ENCODE measurements at places on chromosomes 7 and 10. TPM values are rescaled to one million over a fixed set of nuclear protein-coding genes. Genes with fewer than 3 reads are reported as not detected.

NKX1-2 gene
- not detected for polyA plus RNA-seq

TMEM176A gene
- 6.8 TPM for polyA plus RNA-seq

TWNK gene
- polyA plus RNA-seq: 10.2 TPM

NPFFR1 gene
- polyA plus RNA-seq: 0.66 TPM

ACHE gene
- polyA plus RNA-seq: 2.8 TPM

CUZD1 gene
- 2.2 TPM for polyA plus RNA-seq

INMT gene
- 15.1 TPM for polyA plus RNA-seq

LRRN3 gene
- polyA plus RNA-seq: 57.9 TPM

SNCG gene
- polyA plus RNA-seq: 4.3 TPM

- peak; percentile 72 for DNase-seq
These were observed 128.4 kb downstream of the RGS10 start for GRCh38 chr10:119414081-119414611.

GRCh38 chr7:112485766-112486165 is 5.0 kb downstream of the LSMEM1 start:
- peak; percentile 27 for DNase-seq

GRCh38 chr7:88111140-88111743 is 108.6 kb downstream of the SRI start:
- peak; percentile 57 for DNase-seq

- no peak for DNase-seq
These were observed 163.6 kb downstream of the PTPRN2 start for GRCh38 chr7:158424011-158424410.

DNA sequence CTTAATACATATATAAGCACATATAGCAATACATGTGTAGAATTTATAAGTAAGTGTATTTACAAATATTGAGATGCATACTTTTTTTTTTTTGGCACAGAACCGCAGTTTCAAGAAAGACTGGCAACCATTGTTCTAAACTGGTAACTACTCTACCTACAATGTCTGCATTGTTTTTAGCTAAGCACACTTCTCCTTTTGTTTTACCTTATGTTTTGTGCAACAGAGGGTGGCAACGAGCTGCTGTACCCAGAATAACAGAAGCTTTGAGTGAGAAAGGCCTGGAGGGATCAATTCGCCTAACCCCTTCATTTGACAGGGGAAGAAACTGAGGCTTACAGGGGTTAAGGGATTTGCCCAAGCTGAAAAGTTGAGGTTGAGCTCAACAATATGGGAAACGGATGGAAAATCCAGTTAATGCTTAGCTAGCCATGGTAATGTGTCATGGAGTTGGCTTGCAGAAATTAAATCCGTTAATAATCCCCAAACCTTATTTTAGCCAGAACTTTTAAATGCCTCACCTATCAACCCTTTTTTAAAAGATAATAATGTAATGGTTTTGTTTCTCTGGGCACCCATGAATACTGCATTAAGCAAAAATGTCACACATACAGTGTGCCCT is 25.5 kb downstream of the FZD1 start:
- DNase-seq: no peak

GRCh38 chr7:148867596-148868377 is 16.3 kb downstream of the EZH2 start:
- no peak for DNase-seq

DNA sequence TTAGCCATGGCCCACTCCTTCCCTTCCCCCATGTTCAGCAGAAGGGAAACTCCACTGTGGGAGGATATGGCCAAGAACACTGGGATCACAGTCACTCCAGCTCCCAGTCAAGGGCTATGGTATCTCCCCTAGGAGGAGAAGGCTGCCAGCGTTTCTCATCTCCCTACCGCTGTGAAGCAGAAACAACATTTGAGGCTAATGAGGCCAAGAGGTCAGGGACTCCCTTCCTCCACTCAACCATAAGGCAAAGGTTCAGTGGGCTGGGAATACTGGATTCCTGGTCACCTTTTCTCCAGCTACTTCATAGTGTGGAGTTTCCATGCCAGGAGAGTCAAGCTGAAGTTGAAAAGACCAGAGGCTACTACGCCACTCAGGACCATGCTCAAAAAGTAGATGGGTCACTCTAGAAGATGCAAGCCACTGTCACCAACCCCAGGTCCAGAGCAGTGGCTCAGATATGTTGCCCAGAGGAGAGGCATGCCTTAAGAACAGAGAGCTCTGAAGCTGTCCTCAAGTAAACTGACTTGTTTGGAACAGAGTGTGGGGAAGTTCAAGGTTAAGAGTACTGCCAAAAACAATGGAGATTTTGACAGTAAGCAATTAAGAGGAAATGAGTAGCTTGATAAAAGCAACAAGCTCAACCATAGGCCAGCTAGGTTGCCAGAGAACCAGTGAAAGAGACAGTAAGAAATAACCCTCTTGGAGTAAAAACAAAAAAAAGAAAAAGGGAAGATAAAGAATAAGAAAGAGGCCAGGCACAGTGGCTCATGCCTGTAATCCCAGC is 3.8 kb upstream of the TMEM140 start:
- DNase-seq: no peak

- no peak for DNase-seq
These were observed 66.3 kb downstream of the GLI3 start for GRCh38 chr7:42170724-42171123.

GRCh38 chr10:13990392-13990805 is 340.3 kb downstream of the FRMD4A start:
- peak; percentile 42 for DNase-seq

DNA sequence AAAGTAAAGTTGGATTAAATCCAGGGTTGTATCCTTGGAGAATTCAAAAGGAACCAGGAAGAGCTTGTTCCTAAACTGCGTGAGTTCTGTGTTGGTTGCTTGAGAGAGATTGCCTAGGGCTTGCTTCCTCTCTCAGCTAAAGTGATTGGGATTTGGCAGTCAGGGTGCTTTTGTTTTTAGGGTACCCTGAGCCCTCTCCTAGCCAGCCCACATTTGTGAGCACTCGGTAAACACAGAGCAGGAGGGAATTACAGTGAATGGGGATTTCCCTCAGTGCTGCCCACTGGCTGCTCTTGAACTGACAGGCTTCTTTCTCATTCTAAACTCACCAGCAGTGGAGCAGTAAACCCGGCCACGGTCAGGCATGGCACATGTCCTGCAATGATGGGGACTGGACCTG is 146.9 kb downstream of the TPST1 start:
- no peak for DNase-seq

DNA sequence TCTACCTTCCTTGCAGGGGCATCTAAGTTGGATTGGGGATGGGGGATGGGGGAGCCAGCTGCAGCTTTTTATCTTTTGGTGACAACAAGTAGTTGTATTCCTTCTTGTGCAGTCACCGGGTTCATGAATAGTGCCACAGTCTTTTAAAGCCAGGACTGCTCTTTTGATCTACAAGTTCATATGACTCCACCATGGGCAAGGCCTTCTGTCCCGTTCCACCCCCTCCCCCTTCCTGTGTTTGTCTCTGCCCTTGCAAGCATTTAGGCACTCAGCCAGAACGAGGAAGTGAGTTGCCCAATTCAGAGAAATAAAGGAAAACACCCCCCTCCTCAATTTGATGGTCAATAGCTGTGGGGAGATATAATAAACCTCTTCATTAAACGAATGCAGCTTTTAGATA is 44.8 kb upstream of the EGR2 start:
- no peak for DNase-seq

GRCh38 chr7:28983396-28984190 is 25.5 kb upstream of the TRIL start:
- no peak for DNase-seq

GRCh38 chr7:16347066-16347826 is 74.1 kb downstream of the CRPPA start:
- DNase-seq: no peak

- DNase-seq: no peak
These were observed 51.9 kb downstream of the MTPN start for GRCh38 chr7:135925210-135925609.

GRCh38 chr7:27802999-27803398 is 63.0 kb downstream of the TAX1BP1 start:
- DNase-seq: no peak

DNA sequence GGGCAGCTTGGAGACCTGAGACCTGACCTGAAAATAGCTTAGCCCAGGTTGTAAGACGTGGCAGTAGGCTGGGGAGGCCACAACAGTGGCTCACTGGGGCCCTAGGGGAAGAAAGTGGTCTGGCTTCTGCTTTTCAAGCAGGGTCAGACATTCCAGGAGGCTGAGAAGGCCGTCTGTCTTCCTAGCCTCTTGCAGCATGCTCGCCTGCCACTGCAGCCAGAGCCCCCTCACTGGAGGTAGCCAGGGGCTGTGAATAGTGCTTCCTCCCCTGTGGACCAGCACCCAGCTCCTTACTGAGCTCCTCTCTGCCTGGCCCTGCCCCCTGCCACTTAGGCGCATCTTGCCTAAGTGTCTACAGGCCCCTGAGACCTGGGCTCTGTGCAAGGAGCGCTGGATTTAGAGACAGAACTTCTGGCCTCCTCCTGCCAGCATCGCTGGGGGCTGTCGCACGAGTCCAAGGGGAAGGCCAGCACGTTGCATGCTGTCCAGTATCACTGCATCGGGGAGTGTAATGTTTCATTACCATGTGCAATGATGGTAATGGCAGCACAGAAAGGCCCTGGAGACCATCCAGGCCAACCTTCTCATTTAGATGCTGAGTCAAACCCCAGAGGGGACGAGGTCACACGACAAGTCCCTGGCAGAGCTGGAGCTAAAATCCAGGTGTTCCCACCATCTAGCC is 12.7 kb downstream of the ZMIZ1 start:
- no peak for DNase-seq

GRCh38 chr7:39560997-39561396 is 5.2 kb upstream of the YAE1 start:
- DNase-seq: no peak

GRCh38 chr7:3559278-3559677 is 258.2 kb downstream of the SDK1 start:
- DNase-seq: peak; percentile 71

DNA sequence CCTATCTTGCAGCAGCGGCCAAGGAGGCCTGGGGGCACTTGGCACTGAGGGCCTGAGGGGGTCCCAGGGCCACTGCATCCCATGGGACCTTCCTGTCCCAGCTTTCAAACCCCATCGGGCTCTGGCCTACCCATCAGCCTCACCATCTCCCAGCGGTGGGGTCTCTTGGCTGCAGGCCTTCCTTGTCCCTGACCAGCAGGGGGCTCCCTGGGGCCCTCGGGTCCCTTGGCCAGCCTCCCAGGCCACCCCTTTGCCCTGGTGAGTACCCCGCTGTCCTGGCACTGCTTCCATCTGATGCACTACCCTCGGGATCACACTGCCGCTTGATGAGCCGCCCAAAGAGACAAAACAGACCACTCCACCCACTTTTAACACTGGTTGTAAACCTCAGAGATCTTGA is 43.5 kb downstream of the YKT6 start:
- DNase-seq: no peak

- no peak for DNase-seq
These were observed 20.1 kb upstream of the C7orf33 start for GRCh38 chr7:148570510-148570909.

Measured in right lung (tissue), 10 donors.